ENCODE measurements at places on chromosomes 7 and 10.

DNA sequence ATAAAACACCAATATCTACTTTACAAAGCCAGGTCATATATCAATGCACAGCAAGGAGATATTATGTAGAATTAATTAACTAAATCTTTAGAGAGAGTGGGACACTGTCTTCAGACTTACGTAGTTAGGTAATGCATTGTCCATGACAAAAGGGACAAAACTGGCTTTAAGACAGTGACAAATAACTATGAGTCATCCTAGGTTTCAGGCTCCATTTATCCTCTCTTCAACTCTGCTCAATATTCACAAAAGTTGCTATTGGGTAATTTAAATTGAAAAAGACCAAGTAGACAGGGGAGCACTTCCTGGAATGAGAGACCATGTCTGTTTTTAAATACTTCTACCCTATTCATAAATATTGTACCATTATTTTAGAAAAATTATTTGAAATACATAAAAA, 464.5 kb downstream of the ARL4A start:
- DNase-seq = no peak

DNA sequence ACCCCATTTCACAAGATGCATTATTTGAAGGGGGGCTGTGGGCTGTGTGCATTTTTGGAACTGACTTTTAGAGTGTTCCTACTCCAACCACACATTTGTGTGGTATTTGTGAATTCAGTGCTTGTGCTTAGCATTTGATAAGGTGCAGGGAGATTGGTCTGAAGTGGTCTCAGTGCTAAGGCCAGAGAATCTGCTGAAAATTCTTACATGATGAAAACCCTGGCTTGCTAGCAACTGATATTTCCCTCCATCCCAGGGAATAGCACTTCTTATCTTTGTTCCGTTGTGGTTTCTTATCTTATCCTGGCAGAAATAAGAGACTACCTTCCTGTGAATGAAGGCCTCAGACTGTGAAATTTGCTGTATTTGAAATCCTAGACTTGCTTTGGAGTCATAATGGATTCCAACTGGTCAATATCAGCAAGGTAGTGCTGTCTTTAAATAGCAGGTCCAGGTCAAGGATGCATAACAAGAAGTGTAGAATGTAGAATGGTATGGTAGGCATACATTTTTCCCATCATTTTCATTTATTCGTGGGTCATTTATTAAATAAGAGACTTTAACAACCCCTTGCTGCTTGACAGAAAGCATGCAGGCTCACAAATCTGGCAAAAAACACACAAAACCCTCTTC, 986.9 kb downstream of the REEP3 start:
- no peak for DNase-seq

DNA sequence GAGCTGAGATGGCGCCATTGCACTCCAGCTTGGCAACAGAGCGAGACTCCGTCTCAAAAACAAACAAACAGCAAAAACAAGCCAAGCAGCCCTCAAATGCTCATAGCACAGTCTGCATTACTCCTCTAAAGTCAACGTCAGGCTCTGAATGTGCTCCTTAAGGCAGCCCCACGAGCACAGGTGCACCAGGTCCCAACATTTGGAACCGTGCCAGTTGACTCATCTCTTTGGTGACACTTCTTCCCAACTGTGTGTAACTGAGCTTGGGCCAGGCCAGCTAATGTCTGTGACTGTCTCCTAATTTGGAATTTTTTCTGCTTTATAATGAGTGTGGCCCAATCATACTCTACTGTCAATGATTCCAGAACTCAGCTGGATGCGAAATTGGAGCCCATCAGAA, 66.3 kb upstream of the EFCAB10 start:
- DNase-seq = no peak

DNA sequence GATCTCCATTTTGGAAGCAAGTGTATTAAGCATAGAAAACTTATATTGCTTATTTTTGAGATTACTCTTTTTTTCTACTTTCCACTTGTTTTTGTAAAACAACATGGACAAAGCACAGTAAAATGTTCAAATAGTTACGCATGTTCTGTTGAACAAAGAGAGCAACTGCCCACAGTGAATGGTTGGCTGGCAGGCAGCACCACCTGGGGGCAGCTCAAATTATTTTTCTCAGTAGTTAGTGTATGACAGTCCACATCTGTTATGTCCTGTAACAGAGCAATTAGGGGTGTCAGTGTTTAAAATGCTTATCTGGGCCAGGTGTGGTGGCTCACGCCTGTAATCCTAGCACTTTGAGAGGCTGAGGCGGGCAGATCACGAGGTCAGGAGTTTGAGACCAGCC, 46.1 kb upstream of the CACUL1 start:
- no peak for DNase-seq

DNA sequence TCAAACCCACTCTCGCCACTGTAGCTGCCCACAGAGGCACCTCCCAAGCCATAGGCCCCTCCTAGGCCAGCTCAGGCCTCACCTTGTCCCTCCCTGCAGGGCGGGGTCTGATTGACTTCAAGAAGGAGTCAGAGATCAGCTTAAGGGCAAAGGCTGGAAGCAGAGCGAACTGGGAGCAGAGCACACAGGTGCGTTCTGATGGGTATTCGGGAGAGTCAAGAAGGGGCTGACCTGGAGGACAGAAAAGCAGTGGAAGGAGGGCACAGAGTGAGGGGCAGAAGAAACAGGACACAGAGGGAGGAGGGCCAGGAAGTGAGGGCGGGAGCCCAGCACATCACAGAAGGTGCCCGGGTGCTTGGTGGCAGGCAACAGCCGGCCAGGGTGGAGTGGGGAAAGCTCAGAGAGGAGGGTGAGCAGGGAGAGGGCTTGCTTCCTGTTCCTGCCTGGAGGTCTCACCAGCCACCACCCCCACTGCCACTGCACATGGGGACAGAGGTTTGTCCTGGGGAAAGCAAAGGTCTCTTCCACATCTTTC, at the start of gene AOC1:
Gene AOC1 (plus strand): TSS at position 147 of the 535 bp plus-strand sequence. CDS start 3,954 bp downstream, outside the sequence.
- no peak for DNase-seq

DNA sequence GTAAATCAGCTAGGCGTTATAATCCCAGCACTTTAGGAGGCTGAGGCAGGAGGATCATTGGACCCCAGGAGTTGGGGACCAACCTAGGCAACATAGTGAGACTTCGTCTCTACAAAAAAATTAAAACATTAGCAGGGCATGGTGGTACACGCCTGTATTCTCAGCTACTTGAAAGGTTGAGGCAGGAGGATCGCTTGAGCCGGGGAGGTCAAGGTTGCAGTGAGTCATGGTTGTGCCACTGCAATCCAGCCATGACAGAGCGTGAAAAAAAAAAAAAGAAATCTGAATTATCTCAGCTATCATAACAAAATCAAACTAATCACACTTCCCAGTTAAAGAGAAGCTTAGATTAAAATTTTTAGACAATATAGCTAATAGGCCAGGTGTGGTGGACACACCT, 35.3 kb downstream of the ATAD1 start:
- DNase-seq = no peak

GRCh38 chr10:34049887-34050286, 715.4 kb upstream of the NRP1 start:
- DNase-seq = peak; percentile 6

GRCh38 chr7:152893801-152894294, 134.3 kb downstream of the ACTR3B start:
- no peak for DNase-seq

DNA sequence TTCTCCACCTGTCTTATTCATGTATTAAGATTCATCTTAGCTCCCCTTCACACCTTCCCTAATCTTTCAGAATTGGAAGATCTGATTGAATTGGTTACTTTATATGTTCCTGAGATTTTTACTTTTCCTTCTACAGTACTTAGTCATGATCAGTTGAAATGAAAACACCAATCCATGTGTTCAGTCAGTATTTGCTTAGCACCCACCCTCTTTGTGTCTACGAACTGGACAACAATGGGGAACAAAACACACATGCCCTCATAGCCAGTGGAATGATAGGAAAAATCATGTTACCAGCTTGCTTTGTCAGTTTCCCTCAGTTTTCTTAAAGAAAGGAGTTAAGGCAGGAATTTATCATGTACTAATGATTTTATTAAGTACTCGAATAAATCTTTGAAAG, 2.0 kb downstream of the MASTL start:
- no peak for DNase-seq

Measured in stimulated activated CD4-positive, alpha-beta T cell treated with anti-CD3 and anti-CD28 coated beads, Interleukin-4, amount 100 ng/mL, for 4 hours (primary cell).